ENCODE measurements at places on chromosomes 3 and 15. TPM values are rescaled to one million over a fixed set of nuclear protein-coding genes. Genes with fewer than 3 reads are reported as not detected.

DNA sequence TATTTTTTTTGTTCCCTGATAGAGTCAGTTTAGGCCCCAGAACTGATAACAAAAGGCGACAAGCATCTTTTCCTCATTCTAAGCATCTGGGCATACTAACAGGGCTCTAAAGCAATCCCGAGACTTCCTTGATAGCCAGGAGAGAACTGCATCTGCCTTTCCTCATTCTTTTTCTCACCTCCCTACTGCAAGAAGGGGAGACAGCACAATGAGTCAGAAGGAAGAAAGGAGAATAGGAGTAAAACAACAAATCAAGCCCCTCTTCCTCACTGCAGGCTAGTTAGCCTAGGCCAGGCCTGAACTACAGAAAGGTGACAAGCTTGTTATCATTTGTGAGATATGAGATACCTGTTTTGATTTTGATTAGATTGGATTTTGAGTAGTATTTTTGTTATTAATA is 97.9 kb downstream of the NAALADL2 start:
- DNase-seq, result no peak

- DNase-seq, result no peak
Observed at GRCh38 chr15:26887926-26888666, 21.2 kb downstream of the GABRA5 start.

- no peak for DNase-seq
Observed at GRCh38 chr15:85950101-85950500, 129.6 kb upstream of the AGBL1 start.

- DNase-seq, result no peak
Observed at GRCh38 chr3:125045965-125046364, 9.8 kb downstream of the HEG1 start.

The MOBP gene
- total RNA-seq, result 0.23 TPM

Data from aorta (tissue), 5 donors.